ENCODE measurements at places on chromosomes 5 and 9.

GRCh38 chr5:159928122-159928909 is 12.0 kb downstream of the ADRA1B start:
- peak; percentile 61 for DNase-seq

DNA sequence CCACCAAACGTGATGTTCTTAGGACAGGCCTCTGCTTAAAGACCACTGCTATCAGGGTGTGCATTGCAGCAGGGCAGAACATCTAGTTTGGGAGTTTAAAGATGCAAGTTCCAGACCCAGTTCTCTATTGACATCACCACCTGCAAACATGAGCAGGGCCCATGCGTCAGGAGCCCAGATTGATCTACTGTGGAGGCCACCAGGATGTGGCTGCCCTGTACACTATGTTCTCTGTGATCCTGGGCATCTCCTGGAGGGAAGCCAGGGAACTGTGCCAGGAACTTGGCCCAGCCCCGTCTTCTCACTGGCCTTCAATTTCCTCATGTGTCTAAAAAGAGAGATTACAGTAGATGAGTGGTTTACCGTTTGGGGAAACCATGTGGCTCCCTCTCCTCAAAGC is 87.1 kb downstream of the PDE6A start:
- DNase-seq: peak; percentile 27

- no peak for DNase-seq
Observed at GRCh38 chr9:16032799-16033198, 480.0 kb downstream of the CCDC171 start.

- DNase-seq: no peak
Observed at GRCh38 chr5:28499766-28500290, 1461.4 kb upstream of the CDH9 start.
